Neural crest cell (in vitro differentiated cells): ENCODE measurements at places on chromosomes 12 and 14. TPM values are rescaled to one million over a fixed set of nuclear protein-coding genes. Genes with fewer than 3 reads are reported as not detected.

DNA sequence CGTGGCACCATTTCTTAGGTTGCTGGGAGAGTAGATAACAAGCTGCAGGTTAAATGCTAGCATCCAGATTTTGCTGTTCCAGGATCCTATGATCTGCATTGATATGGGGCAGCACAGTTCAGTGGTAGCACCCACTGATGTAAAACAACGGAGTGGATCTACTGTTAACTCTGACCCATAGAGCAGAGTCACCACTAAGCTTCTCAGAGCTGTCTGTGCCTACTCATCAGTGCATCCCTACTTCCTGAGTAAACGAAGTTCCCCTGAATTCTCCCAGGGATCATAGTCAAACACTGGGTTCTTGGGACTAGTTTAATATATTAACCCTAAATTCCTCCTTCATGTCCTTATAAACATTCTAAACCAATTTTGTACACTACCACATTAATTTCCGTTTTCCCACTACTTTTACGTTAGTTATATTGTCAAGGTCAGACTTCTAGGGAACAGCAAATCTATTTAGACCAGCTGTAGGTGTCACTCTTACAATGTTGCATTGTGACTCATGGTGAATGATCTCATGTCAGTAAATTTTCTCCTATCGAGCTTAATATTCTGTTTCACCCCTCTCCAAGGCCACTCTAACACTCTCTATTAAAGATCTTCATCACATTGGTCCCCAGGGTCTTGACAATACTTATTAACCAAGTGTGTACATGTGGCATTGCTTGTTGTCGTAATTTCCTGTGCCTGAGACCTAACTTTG lies 10.3 kb downstream of the RERGL start:
- no peak for DNase-seq

DNA sequence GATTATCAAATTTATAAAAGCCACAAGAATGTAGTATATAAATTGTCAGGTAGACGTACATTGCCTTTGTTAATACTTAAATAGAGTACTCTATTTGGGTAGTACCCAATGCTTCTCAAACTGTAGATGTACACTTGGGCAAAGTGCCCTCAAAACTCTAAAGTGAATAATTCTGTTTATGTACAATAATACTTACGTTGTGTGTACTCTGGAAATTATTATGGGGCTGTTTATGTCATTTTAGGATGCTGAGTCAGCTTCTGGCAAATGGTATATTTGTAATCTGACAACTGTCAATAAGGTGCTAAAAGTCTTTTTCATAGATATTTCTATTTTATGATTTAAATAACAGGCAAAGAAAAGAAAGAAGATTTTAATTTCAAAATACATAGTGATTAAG lies 102.4 kb downstream of the CCDC91 start:
- DNase-seq = no peak

GRCh38 chr14:22884076-22884737 lies 1.2 kb downstream of the REM2 start:
- DNase-seq = no peak

ATF7 gene
- total RNA-seq = 32.5 and 37.4 TPM in 2 replicates

DNA sequence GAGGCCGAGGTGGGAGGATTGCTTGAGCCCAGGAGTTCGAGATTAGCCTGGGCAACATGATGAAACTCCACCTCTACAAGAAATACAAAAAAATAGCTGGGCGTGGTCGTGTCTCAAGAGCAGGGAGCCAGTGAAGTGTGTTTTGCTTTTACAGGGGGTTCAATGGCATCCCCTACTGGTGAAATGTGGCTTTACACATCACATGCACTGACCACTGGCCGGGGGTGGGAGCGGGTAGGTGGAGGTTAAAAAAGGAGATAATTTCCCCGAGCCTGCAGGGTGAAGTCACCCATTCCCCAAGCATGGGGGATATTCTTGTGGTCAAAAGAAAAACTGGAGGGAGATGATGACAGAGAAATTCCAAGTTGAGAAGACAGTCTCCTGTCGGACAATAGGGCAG lies 63.6 kb upstream of the PWP1 start:
- peak; percentile 21 for DNase-seq

TIMM9 gene
- total RNA-seq = 41.0 and 47.2 TPM in 2 replicates

GRCh38 chr14:24178399-24179178 lies 6.7 kb downstream of the REC8 start:
- no peak for DNase-seq

DNA sequence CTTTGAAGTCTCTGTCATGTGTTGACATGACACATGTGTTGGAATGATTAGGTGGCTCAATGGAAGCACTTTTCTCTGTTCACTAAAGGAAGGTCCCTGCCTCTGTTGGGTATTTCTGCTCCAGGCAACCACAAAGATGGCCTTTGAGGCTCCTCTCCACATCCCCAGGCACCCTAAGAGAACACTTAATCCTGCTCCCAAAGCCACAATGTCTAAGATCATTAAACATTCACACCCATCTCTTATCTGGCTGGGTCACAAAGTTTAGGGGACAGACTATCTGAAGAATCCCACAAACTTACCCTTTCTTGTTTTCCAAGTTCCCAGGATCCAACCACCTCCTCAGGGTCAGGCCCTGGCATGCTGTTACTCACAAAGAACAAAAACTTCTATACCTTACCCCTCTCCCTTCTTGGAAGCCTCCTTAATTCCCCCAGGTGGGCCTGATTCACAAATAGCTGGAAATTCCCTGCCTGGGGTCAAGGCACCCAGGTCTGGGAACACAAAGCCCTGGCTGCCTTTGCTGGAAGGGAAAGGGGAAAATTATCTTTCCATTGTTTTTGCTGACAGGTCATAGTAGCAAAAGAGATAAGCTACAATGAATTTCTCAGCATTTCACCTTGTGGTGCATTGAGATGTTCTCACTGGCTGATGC lies 333.7 kb downstream of the PCNX1 start:
- no peak for DNase-seq

ANKRD33 gene
- total RNA-seq = not detected in 2 replicates

CCDC175 gene
- total RNA-seq = 0.19 and 0.25 TPM in 2 replicates

GRCh38 chr14:23319746-23320583 lies 1.3 kb upstream of the PABPN1 start:
- DNase-seq = no peak

TAS2R19 gene
- total RNA-seq = 2.8 and 3.3 TPM in 2 replicates

GRCh38 chr12:70686299-70686698 lies 49.1 kb upstream of the PTPRB start:
- DNase-seq = no peak

GRCh38 chr14:49808780-49809179 lies 40.8 kb downstream of the KLHDC2 start:
- DNase-seq = no peak

DNA sequence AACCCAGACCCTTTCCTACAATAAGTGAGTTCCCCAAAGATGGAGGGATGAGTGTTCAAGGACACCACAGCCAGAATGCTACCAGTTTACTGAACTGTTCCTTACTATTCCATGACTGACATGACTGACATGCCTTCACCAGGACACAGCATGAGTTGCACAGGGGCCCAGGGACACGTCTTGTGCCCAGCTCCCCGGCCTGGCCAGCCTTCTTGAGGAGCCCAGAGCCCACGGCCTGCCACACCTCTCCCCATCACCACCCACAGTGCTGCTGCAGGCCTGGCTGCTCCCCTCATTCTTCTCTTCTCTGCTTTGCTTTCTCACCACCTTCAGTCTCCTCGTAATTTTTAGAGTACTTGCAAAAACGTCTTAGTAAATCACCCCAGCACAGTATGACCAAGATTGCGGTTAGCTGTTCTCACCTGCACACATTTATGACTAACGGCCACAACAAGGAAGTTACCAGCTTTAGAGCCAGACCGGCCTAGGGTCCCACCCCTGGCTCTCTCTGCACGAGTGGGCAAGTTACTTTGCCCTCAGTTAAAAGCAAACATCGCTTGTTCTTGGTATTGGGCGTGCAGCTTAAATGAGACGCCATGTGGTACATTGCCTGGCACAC lies 18.5 kb downstream of the PPP2R5E start:
- DNase-seq = no peak

DNA sequence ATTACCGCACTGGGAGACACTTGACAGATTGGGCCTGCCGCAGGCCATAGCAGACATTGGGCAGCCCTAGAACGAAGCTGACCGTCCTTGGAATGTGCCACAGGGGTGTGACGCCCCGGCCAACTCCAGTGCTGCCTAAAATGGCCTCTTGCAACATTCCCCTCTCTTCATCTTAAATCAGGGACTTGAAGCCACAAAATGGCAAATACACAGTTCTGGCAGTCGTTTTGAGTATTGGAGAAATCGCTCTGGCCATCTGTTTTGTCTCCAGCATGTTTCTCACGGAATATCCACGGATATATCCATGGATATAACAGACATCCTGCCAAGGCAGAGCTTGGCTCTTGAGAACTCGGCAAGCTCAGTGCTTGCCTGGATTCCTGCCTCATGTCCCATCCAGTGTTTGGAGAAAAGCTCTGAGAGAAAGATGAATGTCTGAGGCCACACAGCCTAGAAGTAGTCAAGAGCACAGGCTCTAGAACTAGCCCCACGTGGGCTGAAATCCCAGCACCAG lies 158.4 kb downstream of the CHST11 start:
- no peak for DNase-seq

G2E3 gene
- total RNA-seq = 46.5 and 47.3 TPM in 2 replicates

DNA sequence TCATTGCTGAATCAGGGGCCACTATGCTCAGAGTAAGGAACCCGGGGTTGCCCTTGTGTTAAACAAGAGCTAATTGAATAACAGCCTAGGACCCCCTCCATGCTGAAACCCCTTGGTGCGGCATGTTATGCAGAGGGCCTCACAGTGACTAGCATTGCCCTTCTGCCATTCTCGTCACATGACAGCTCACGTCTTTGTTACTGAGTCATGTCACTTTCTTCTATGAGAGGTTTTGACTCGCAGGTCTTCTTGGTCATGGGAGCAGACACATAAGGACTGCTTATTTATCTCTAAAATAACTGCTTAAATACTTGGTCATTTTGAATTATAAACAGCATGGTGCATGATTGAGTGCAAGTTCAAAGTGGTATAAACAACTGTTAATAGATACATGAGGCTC lies 24.9 kb downstream of the TCTN1 start:
- DNase-seq = no peak

DNA sequence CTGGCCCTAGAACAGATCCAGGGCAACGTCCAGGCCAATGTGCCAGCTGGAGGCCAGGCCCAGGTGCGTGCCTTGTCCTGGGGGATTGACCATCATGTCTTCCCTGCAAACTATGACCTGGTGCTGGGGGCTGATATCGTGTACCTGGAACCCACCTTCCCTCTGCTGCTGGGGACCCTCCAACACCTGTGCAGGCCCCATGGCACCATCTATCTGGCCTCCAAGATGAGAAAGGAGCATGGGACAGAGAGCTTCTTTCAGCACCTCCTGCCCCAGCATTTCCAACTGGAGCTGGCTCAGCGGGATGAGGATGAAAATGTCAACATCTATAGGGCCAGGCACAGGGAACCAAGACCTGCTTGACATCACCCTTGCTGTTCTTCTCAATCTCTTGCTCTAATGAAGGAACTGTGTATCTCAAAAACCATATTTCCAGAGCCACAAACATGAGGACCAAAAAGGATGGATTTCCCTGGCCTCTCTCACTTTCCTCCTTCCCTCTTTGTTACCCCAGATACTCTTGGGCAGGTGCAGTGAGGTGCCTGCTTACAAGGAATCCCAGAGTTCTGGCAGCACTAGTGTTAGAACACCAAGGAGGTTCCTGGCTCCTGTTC lies 2.2 kb upstream of the TSFM start:
- DNase-seq = no peak

GRCh38 chr12:38431921-38432320 lies 115.3 kb downstream of the ALG10B start:
- DNase-seq = no peak

- no peak for DNase-seq
Observed at GRCh38 chr12:32947206-32948067, 50.9 kb upstream of the PKP2 start.

CDH24 gene
- total RNA-seq = 33.7 and 37.2 TPM in 2 replicates

DNA sequence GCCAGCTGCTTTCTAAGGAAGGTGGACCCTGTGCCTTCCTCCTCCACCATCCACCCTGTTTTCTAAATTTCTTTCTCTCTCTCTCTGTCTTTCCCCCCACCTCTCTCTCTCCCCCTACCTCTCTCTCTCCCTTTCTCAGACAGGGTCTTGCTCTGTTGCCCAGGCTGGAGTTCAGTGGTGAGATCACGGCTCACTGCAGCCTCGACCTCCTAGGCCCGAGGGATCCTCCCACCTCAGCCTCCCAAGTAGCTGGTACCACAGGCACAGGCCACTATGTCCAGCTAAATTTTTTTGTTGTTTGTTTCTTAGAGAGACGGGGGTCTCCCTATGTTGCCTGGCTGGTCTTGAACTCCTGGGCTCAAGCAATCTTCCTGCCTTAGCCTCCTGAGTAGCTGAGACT lies 59.8 kb upstream of the STON2 start:
- DNase-seq = no peak

SLC38A6 gene
- total RNA-seq = 13.2 and 14.5 TPM in 2 replicates

- DNase-seq = no peak
Observed at GRCh38 chr14:60775296-60775695, 40.7 kb downstream of the MNAT1 start.

- DNase-seq = no peak
Observed at GRCh38 chr12:25712169-25712568, 159.1 kb upstream of the LMNTD1 start.

- no peak for DNase-seq
Observed at GRCh38 chr12:122785503-122785902, 11.1 kb downstream of the CCDC62 start.

DNA sequence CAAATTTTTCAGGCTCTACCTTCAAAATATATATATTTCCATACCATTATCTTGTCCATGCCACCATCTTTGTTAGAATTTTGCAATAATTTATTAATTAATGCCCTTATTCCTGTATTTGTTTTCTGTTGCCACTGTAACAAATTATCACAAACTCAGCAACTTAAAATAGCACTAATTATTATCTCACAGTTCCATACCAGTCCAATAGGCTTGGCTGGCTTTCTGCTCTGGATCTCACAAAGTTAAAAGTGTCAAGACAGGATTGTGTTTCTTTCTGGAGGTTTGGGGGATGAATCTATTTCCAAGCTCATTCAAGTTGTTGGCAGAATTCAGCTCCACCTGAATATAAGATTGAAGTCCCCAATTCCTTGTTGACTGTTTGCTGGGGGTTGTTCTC lies 58.6 kb upstream of the SLC38A4 start:
- no peak for DNase-seq

GRCh38 chr14:86221000-86221399 lies 691.1 kb downstream of the FLRT2 start:
- DNase-seq = no peak

- no peak for DNase-seq
Observed at GRCh38 chr12:121822393-121823100, 18.7 kb downstream of the SETD1B start.

- DNase-seq = no peak
Observed at GRCh38 chr12:93380480-93381121, 2.9 kb downstream of the NUDT4 start.

OR6C2 gene
- total RNA-seq = not detected in 2 replicates

- DNase-seq = peak; percentile 80
Observed at GRCh38 chr12:100154474-100155247, 12.0 kb upstream of the BLTP3B start.

DNA sequence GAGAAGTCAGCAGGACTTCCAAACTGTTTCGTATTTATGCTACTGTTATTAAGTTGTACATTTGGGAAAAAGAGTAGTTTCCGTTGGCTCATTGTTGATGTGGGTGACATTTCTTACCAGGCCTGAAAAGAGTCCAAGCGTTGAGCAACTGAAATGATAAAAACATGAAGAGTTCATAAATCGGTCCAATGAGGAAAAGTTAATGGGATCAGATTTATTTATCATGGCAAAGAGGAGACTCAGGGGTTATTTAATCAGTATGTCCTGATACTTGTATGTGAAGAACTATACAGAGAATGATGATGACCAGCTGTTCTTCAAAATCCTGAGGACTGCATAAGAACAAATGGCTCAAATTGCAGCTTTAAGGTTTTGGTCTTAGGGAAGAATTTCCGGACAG lies 7.7 kb downstream of the VRK1 start:
- no peak for DNase-seq
